Stimulated activated CD8-positive, alpha-beta memory T cell treated with anti-CD3 and anti-CD28 coated beads, Interleukin-4, amount 100 ng/mL, for 48 hours (primary cell): ENCODE measurements at places on chromosomes 4 and X.

GRCh38 chrX:10524578-10524977 is 95.8 kb downstream of the MID1 start:
- no peak for DNase-seq

DNA sequence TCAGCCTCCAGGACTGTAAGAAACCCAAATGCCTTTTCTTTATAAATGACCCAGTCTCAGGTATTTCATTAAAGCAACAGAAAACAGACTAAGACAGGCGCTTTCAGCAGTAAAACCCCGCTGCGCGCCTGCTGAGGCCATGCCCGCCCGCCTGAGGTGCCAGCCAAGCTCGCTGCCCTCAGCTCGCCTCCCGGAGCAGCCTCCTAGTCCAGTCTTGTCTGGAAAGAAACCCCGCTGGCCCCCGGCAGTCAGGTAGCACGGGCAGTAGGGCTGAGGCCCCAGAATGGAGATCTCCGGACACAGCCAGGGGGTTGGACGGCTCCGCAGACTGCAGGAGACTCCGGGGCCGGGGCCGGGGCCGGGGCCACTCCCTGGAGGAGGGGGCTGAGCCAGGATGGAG is 31.7 kb downstream of the ZFYVE28 start:
- DNase-seq: no peak

DNA sequence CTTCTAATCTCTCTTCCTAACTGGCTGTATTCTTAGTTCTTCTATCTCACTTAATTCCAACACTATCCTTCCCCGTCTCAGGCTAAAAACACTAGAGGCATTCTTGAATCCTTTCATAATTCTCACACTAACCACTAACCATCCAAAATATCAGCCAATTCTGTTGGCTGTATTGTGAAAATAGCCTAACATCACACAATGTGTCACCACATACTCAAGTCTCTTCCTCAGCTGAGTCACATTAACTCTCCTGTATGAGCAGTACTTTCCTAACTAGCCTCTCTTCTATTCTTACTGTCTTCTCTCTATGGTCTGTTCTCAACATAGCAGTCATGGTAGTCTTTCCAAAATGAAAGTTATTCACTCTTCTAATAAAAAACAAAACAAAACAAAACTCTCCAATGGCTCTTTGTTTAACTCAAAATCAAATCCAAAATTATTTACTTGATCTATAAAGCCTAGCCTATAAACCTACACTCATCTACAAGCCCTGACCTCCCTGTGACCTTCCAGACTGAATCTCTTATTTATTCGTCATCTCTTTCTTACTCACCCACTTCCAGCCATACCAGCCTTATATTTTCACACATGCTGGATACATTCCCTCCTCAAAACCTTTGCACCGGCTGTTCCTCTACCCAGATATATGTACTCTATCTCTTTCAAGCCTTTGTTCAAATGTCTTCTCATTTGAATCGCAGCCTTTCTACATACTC is 445.9 kb downstream of the TLL1 start:
- DNase-seq: no peak

- DNase-seq: no peak
Observed at GRCh38 chr4:71294301-71294700, 44.5 kb upstream of the SLC4A4 start.

GRCh38 chr4:127604949-127605709 is 27.6 kb upstream of the INTU start:
- DNase-seq: no peak

DNA sequence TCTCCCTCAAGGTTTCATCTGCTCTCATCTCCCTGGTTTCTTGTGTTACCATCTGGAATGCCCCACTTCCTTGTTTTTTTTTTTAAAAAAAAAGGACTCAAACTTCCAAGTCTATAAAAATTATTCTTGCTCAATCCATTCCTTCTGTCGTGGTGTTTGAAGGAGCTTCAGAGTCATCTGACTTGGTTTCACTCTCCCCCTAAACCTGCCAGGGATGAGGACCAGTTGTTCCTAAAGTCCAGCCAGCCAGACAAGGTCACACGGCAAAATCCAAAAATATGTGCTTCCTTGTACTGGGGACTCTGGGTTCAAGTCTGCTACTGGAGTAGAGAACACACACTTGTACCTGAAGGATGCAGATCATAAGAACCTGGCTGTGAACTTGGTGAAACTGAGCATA is 84.5 kb upstream of the GPM6B start:
- DNase-seq: no peak

- DNase-seq: no peak
Observed at GRCh38 chrX:44596277-44596676, 53.6 kb upstream of the FUNDC1 start.

GRCh38 chr4:6806924-6807626 is 24.5 kb downstream of the KIAA0232 start:
- DNase-seq: no peak

DNA sequence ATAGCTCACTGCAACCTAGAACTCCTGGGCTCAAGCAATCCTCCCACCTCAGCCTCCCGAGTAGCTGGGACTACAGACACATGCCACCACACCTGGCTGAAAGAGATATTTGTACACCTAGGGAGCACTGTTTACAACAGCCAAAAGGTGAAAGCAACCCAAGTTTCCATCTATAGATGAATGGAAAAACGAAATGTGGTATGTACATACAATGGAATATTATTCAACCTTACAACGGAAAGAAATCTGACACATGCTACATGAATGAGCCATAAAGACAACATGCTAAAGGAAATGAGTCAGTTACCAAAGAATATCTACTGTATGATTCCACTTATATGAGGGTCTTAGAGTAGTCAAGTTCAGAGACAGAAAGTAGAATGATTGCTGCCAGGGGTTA is 52.2 kb downstream of the ABCG2 start:
- DNase-seq: no peak
